Activated CD4-positive, alpha-beta T cell treated with anti-CD3 and anti-CD28 coated beads, Interleukin-10, Interleukin-2, amounts not matched to agents 100 ng/mL and 50 ng/mL, durations not matched to agents 16 hours and 8 hours (primary cell): ENCODE measurements at places on chromosomes 5 and 9.
A peak's percentile ranks its signal among the peaks of the same experiment; 100 is the strongest.

GRCh38 chr9:33737811-33738606, 57.4 kb upstream of the PRSS3 start:
- peak; percentile 41 for DNase-seq

GRCh38 chr9:130352081-130352480, 86.5 kb downstream of the HMCN2 start:
- no peak for DNase-seq

GRCh38 chr5:165459232-165459631, 1953.8 kb downstream of the MAT2B start:
- no peak for DNase-seq

DNA sequence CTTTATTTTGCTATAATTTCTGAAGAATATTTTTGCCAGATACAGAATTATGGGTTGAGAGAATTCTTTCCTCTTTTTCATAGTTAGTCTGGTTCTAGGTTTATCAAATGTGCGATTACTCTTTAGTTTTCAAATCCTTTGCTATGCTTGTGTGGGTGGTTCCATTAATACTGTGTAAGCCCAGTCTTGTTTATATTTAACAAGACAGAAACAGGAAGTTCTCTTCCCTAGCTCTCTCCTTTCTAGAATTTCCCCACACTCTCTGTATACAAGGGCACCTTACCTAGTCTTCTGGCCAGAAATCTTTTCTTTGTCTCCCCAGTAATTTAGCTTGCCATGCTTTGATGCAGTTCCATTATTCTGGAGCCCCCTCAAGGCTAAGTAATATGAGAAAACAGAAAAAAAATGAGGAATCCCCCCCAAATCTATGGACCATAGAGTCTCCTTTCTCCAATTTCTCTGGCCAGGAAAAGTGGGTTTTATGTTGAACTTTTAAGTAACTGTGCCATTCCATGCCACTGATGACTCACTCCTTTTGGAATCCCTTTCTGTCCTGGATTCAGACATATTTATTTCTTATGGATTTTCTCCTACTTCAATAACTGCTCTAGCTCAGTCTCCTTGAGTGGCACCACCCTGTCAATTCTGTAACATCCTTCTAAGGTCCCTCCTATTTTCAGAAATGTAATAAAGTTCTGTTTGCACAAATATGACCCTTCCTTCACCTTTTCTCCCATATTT, 1714.1 kb downstream of the EFNA5 start:
- no peak for DNase-seq

DNA sequence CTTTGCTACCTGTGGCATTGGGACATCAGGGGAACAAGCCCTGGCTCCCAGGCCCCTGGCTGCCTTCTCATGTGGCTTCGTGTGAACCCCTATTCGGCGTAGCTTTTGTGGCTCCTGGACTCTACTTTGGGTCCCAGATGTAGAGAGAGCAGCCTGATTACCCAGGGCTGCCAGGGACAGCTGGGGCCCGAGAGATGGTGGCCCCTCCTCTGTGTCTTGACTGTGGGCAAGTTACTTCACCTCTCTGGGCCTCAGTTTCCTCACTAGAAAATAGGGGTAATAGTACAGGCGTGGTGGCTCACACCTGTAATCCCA, 2.0 kb downstream of the PKN3 start:
- DNase-seq, result no peak

DNA sequence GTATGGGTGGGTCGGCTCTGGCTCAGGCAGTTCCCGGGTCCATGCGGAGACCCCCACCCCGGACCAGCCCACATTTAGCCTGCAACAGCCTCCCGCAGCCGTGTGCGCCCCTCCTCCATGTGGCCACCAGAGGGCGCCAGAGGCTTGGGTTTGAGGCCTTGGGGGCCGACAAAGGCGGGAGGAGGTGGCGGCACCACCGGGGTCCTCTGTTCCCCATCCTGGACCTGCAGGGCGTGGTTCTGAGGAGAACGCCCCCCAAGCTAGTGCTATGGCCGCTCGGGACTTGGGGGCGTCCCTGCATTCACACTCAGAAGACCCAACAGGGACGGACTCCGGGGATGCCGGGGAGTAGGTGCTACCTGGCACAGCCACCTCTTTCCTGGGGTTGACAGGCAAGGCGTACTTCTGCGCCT, 16.5 kb downstream of the ASS1 start:
- DNase-seq, result peak; percentile 69

DNA sequence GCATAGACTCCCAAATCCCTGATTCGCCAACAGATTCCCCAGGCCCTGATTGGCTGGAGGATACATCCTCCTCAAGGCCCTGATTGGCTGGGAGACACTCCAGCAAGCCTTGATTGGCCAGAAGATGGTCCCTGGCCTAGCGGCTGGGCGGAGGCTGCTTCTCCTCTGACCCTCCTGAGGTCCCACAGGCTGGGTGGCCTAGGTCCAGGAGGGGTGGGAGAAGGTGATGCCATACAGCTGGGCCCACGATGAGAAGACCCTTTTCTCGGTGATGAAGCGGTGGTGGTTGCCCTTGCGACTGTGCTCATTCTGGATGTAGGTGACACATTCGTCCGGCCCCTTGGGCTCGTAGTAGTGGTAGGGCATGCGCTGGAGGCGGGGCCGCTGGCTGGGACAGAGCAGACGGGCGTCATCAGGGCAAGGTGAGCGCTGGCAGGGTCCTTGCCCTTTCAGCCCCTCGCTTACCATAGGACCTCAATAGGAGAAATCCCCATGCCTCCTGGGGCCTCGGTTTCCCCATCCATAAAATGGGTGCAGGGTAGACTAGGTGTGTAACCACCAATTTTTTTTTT, 9.0 kb upstream of the AK1 start:
- DNase-seq, result no peak

DNA sequence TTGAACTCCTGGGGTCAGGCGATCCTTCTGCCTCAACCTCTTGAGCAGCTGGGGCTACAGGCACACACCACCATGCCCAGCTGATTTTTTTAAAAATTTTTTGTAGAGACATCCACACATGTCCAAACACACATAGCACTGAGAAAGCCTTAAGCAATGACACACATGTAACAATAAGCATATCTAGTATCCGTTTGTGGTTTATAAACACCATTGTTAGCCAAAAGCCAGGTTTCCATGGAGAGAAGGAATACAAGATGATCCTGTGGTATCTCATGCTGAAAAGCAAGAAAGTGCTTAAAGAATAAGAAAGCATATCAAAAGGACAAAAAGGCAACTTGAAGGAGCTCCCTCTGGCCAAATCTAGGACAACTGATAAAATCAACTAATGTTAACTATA, 29.7 kb upstream of the SLC1A3 start:
- no peak for DNase-seq

- no peak for DNase-seq
Measured at GRCh38 chr5:9761706-9762105, 131.6 kb upstream of the TAS2R1 start.

- DNase-seq, result no peak
Measured at GRCh38 chr9:113519426-113520108, 56.0 kb downstream of the RGS3 start.

- peak; percentile 94 for DNase-seq
Measured at GRCh38 chr9:137095664-137096517, 9.1 kb downstream of the MAN1B1 start.

GRCh38 chr5:76688836-76689235, 27.1 kb upstream of the F2R start:
- no peak for DNase-seq

GRCh38 chr5:124995421-124995820, 249.0 kb upstream of the ZNF608 start:
- no peak for DNase-seq

GRCh38 chr5:132828846-132829494, 1.5 kb downstream of the SHROOM1 start:
- no peak for DNase-seq

DNA sequence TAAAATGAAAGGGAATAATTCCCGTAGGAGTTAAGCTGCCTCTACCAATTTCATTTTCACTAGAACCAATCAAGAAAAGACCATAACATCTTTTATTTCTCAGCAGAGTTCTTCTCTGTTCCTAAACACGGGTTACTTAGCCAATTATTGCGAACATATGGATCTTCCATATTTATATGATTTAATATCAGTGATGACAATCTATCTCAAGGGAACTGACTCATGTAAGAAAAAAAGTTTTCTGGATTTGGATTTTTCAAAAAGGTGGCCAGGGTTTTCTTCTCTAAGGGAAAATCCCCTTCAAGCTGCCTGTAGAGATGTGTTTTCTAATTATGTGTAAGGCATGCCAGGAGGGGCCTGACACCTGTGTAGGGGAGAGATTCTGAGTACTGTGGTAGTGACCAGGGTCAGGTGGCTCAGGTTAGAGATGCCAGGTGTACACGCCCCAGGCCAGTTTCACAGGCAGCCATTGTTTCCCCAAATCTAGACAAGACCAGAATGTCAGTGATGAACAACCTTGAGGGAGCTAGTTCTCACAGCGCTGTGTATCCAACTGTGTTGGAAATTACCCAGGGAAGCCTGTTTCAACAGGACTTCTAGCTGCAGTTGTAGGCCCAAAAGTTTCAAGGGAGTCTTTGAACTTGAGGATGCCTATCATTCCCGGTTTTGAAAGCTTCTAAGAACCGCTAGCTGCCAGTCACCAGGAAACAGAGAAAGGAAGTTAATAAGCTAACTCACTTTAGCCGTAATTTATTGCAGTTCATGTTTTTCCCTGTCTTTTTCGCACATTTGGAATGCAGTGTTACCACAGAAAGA, 572.5 kb upstream of the RGMB start:
- DNase-seq, result no peak

GRCh38 chr9:123893831-123894460, 36.0 kb downstream of the DENND1A start:
- DNase-seq, result no peak

DNA sequence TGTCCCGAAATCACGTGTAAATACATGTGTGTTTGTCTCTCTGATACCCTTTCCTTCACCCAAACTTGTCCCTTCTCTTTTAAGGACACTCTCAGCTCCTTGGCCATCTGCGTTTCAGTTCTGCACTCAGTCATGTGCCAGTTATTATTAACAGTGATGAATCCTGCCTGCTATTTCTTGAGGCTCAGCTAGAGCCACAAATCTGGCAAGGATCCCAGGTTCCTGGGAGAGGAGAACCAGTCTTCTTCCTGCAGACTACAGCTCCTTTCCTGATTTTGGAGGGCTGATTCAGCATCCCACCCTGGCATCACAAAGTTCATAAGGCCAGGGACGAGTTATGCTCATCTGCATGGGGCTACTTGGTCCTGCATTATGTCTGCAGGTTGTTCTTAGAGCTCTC, 5.6 kb downstream of the MAMDC2 start:
- DNase-seq, result no peak

DNA sequence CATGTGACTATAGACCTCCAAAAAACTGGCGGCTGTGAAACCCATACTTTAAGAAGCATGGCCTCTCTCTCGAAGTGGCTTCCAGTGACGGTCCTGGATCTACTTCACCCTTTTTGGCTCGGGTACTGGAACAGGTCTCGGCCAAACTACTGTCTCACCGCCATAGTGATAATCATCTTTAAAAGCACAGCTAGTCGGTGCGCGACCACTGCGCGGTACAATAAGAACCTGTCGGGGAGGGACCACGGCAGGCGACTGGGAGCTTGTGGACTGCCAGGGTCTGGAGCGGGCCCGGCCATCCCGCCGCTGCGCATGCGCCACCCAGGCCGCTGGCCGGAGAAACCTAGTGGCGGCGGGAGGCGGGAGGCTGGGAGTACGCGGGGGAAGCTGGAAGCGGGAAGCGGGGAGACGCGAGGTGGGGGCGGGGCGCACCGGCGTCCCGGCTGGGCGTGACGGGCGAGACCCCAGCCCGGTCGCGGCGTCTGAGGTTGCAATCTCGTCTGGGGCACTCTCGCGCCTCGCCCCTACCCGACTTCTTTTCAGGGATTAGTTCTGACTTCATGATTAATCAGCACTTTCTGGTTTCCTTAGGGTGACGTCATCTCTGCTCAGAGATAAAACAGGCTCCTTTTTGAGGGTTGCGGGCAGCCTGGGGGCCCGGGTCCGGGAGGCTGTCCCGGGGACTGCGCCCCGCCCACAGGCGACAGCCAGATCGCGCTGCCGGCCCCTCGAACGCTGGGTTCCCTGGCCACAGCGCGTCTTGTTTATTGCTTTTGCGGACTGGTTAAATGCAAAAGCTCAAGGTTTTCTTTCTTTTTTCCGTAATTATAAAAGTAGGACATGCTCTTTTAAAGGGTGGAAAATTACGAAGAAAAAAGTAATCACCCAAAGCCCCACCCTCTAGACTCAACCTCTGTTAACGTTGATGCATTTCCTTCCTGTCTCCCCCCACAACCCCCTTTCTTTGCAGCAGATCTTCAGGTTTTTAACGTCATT, 266.8 kb downstream of the CWC27 start:
- DNase-seq, result peak; percentile 89

DNA sequence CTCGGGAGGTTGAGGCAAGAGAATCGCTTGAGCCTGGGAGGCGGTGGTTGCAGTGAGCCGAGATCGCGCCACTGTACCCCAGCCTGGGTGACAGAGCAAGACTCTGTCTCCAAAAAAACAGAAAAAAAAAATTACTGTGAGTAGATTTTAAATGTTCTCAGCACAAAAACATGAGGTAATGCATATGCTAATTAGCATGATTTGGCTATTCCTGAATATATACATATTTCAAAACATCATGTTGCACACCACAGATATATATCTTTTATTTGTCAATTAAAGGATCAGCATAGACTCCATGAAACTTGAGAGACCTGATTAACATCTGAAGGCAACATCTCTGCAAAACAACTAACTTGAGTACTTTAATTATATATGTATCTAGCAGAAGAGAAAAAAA, 103.3 kb downstream of the THBS4 start:
- no peak for DNase-seq

DNA sequence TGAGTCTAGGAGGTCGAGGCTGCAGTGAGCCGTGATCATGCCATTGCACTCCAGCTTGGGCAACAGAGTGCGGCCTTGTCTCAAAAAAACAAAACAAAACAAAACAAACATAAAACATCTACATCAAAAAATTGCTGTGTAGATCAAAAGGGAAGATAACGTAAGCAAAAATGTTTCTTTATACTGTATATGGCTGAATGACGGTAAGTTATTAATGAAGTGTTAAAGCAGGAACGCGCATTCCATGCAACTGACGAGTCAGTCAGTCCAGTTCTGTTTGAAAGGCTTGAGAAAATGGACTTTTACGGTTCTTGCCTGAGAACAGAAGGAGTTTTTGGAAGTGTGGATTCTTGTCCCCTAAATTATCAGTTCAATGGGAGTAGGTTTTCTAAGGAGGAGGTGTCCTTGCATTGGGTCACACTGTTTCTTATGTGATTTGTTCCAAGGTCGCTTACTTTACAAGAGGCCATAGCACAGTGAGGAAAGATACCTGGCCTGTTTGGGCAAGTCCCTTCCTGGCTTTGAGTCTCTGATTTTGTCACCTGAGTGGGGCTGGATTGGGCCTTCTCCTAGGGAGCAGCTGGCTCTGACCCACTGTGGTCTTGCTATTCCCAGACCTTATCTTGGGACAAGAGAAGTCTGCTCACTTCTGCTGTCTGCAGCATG, 6.6 kb upstream of the PTGS1 start:
- DNase-seq, result no peak

GRCh38 chr9:87029905-87030304, 82.6 kb upstream of the GAS1 start:
- no peak for DNase-seq

DNA sequence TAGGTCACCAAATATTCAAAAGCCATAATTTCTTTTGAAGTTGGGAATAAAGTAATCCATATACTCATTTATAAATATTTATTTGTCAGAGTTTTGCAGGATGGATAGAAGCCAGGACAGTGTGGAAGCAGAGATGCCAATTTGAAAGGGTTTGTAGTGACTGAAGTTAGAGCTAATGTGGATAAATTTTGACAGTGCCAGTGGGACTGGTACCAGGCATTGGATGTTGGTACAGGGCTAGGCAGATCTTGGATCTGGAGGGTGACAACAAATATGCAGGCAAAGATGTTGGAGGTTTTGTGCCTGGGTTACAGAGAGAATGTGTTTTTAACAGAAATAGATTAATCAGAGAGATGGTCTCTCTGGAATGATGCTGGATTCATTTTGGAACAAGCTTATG, 135.6 kb downstream of the DMRTA1 start:
- DNase-seq, result no peak
